ENCODE measurements at places on chromosomes 1 and 21.
A peak's percentile ranks its signal among the peaks of the same experiment; 100 is the strongest.

- no peak for DNase-seq
Measured at GRCh38 chr1:89620664-89621063, 12.3 kb upstream of the LRRC8C start.

DNA sequence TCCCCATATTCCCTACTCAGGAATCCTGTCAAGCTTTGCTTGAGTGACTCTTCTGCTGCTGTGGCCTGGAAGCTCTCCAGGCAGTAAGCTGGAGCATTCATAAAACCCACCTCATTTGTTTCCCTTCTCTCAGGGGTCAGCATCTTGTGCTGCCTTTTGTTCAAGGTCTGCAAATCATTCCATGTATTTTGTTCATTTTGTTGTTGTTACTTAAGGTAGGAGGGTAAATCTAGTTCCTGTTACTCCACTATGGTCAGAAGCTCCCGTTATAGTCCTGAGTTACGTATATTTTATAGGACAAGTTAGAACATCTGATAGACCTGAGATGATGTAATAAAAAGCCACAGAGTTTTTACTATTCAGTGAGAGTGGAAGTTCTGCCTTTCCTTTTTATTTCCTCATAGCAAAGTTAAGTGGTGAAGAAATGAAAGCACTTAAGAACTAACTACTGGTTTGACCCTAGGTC is 9.9 kb downstream of the SYNJ1 start:
- no peak for DNase-seq

DNA sequence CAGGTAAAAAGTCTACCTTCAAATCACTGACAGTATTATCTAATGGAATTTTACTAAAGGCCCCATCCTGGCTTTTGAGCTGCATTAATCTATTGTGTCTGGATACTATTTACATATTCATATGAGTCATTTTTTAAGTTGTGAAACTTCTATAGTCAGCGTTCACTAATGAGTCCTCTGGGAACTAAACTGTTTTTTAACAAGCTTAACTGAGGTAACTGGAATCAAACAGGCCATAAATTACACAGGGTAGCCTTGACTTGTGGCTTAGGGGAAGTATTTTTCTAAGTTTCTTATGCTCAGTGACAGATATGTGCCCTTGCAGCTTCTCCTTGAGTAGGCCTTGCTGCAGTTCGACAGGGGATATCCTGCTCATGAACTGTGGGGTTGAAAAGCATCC is 68.8 kb downstream of the JMJD4 start:
- no peak for DNase-seq

DNA sequence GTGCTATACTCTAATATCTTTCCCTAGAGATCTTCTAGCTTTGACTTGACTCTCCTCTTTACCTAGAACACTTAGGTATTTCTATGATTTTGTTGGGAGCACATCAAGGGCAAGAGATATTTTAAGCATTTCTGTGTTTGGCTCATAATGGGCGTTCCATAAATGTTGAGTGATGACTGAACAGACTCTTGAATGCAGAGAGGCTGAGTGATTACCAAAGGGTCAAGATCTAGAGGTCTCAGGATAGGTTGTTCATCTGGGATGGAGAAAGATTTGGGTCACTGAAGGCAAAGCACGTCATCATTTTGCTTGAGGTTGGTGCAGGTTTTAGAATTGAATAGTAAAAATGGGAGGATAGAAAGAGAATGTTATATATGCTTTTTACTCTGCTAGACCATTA is 705.4 kb upstream of the B3GALT2 start:
- no peak for DNase-seq

DNA sequence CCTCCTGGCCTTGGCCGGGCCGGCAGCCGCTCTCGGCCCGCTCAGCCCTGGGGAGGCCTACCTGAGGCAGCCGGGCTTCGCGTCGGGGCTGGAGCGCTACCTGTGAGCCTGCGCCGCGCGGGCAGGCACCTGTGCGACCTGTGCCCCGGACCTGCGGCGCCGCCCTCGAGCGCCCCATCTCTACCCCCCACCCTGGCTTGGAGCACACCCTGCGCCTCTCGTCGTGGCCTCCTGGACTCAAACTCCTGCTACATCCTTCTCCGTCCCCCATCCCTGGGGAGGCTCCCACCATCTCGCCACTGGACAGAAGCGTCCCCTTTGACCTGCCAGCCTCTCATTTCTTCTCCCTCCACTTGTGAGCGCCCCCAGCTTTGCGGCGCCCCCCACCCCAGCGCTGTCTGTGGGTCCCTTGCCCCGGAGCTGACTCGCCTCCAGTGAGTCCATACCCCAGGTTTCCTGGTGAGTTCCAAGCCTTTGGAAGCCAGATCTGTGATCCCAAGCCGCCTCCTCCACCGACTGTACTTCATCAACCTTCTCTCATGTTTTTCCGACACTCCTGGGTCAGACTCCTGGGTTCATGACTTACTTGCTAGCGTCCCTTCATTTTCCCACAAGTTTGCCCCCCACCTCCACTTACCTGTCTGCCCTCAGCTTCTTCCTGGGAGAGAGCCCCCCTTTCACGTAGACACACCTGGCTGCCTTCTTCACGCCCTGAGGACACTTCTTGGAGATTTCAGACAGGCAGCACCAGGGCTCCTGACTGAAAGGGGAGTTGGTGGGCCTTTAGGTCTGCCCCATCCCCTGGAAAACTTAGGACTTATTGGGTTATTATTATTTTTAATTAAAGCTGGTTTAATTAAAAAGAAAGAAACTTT is 1.3 kb downstream of the FOXE3 start:
- no peak for DNase-seq

GRCh38 chr1:63593303-63593885 is at the start of gene PGM1:
Gene PGM1 (plus strand): TSS chr1:63593411. CDS start chr1:63593489, 78 bp downstream.
- peak; percentile 57 for DNase-seq

DNA sequence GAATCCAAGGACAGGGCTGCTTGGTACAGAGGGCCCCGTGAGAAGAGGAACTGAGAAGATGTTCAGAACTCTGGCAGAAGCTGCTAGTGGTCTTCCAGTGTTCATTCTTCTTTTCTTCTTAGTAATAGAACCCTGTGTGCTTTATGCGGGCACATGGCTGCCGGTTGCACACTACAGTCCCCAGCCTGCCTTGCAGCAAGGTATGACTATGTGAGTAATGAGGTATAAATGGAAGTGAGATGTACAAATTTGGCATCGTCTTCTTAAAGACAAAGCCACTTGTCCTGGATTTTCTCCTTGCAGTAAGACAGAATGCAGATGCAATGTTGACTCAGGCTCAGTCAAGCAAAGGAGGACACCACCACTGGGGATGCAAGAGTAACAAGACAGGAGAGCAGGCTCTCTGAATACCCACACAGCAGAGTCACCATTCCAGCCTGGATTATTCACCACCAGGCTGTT is 15.0 kb upstream of the ATP1B1 start:
- no peak for DNase-seq

DNA sequence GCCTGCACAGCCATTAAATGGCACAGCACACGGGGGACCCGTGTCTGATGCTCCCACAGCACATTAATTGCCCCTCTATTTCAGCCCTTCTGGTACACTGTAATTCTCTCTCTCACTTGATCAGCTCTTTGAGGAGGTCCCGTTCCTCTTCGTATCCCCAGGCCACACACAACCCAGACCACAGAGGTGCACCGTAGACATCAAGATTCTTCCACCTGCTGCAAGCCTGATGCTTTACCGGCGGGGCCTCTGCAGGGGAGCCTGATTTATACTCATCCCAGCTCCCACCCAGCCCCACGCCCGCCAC is 759 bp downstream of the SMYD3 start:
- DNase-seq: no peak

DNA sequence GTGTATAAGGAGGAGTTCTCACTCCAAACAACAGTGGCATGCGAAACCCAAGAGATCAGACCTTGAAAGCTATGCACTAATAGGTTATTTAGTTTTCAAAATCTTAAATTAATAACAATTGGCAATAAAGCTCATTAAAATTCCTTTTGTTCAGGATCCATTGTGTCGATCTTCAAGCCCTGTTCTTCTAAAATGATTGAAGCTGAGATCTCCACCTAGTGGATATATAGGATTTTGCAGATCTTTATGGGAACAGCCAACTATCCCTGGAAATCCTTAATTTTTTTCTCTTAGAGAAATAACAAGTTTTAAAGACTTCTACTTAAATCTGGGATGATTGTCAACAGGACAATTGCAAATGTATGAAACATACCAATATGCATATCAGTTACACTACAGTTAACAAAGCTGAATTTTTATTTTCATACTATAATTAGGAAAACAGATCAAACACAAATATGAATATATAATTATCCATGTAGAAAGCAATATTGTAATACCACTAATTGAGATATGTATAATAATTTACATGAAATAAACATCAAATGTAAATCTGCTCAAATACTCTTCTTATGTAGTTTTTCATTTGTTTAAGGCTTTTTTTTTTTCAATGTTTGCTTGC is 43.3 kb downstream of the LRRC53 start:
- DNase-seq: no peak

DNA sequence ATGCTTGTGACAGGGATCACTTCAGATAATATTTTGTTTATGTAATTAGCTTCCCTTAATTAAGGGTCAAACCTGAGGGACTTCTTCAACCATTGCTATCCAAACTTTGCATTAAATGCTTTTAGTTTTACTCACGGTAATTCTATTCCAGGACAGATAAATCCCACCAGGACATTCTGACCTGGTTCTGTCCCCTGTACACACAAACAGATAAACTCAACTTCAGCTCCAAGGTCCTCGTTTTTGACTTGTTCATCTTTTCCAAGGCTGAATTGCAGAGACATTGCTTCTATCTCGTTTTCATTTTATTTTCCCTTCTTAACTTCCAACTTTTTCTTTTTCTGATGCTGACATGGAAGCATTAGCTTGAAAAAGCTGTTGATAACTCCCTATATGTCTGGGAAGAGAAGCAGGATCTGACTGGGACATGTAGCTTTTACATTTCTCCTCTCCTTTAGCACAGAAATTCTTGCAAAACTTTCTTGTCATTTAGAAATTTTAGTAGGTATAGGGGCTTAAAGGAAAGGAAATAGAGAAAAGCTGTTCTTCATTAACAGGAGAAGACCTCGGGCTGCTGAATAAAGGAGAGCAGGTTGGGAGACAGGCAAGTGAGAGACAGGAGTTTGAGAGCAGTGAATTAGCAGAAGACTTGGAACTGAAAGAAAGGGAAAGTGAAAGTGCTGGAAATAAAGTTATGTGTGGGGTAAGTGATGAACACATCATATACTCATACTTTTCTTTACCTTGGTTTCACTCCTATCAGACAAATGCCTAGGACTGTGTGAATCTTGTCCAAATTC is 231.7 kb upstream of the B3GALT2 start:
- DNase-seq: no peak

- no peak for DNase-seq
Measured at GRCh38 chr1:193079187-193079586, 19.8 kb downstream of the RO60 start.

- no peak for DNase-seq
Measured at GRCh38 chr1:157113631-157114030, 14.0 kb upstream of the ETV3L start.

- peak; percentile 44 for DNase-seq
Measured at GRCh38 chr1:8604041-8604945, 213.1 kb downstream of the RERE start.

GRCh38 chr1:41620365-41621169 is 136.1 kb upstream of the EDN2 start:
- no peak for DNase-seq
